ENCODE measurements at places on chromosomes 3 and 15.

GRCh38 chr15:39752991-39753390 lies 29.6 kb downstream of the FSIP1 start:
- no peak for DNase-seq

- no peak for DNase-seq
These were observed 170.4 kb downstream of the FHIT start for GRCh38 chr3:61080737-61081445.

DNA sequence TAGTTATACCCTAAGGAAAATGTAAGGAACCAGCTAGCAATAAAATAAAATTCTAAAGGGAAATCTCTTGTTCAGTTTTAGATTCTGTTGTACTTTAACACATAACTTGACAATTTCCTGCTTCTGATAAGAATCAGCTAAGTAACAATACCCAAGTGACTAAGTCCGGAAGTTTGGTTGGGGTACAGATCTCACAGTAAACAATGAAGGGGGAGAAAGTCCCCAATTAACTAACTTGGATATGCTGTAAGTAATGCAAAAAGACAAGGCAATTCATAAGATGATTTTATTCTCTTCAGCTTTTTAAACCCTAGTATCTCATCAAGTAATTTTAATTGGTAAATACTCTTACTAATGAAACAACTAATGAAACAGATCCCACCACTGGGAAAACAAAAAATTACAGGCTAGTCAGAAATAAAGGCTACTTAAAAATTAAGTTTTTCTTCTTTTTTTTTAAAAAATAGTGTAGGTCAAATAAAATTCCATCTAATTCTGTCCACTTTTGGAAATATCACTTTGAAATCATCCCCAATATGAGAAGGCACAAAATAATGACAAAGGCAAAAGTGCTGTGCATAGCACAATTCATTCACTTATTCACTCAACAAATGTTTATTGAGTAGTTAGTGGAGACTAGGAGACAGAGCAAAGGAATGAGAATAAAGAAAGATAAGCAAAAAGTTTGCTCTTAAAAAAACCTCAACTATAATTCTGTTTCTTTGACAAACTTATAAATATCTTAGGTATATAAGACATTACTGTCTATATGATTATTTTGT lies 37.8 kb upstream of the IL20RB start:
- no peak for DNase-seq

- no peak for DNase-seq
These were observed 116.9 kb downstream of the RORA start for GRCh38 chr15:61112231-61112630.

DNA sequence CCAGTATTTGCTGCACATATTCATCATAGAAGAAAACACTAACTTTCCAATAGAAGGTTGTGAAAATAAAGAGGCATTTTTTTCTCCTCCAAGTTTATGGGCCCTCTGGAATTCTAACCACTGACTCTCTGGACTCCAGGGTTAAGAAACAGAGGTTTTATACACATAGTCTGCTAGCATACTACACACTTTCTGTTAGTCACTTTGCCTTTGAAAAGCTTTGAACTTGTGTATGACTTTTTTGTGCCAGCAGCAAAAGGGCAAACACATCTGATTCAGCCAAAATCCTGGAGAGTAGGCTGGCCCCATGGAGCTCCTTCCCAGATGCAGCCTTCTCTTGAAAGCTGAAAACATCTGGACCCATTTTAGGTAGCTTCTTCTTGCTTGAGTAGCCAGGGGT lies 6.2 kb downstream of the ZIC4 start:
- DNase-seq = no peak

- no peak for DNase-seq
These were observed 193.9 kb upstream of the UBE2E1 start for GRCh38 chr3:23611737-23612295.

Data from mammary epithelial cell (primary cell).